ENCODE measurements at places on chromosomes 13 and 19.

DNA sequence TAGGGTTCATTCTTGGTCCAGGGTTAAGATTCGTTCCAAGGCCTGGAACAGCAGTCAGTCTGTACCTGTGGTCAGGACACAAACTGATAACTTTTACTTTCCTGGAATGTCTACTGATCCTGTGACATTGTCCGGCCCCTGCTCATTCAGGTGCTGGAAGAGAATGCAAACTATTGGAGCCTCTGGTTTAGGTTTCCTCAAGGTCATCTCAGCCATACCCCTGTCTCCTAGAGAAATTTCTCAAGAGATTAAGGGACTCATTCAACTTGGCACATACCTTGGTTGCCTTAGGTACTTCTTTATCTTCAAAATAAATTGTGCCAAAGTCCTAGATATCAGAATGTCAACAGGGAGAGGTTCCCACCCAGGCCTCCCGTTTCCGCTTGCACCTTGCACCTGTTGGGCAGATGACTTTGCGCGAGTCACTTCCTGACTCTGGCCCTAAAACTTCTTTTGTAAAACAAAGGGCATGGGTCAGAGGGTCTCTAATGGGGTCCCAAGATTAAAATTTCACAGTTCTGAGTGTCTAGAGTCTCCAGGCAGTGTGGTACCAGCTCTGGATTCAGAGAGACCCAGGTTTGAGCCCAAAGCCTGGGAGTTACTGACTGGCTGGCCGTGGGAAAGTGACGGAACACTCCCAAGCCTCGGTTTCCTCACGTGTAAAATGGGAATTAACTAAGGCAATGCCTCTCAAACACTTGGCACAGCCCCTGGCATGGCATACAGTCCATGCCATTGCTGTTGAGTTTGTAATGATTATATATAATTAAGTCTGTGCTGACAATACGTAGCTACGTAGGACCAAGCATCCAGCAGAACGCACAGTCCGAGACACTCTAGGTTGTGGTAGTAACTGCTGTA is 25.8 kb upstream of the CYP2S1 start:
- no peak for DNase-seq

GRCh38 chr13:85166891-85167290 is 632.3 kb downstream of the SLITRK6 start:
- no peak for DNase-seq

DNA sequence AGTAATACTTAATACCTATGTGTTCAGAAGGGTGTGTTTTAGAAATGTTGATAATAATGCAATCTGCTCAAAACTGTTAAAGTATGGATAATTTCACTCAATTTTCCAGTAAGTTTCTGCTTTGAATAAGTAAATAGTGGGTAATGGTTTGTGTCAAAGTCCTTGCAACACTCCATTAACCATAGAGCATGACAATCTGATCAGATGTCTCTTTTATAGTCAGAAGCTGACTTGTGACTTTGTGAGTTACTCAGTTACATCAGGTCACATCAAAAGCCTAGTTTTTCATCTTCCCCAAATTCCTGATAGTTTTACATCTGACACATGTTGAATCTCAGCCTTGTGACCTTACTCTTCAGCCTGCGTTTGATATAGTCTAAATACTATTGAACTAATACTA is 338.0 kb downstream of the EFNB2 start:
- DNase-seq, result no peak

- no peak for DNase-seq
Measured at GRCh38 chr19:55956431-55956830, 8.8 kb downstream of the NLRP8 start.

GRCh38 chr19:35216833-35217648 is 11.5 kb downstream of the FAM187B start:
- DNase-seq, result peak; percentile 93

GRCh38 chr13:56735537-56735942 is 405.2 kb upstream of the PRR20A start:
- DNase-seq, result peak; percentile 41

GRCh38 chr13:77168237-77168636 is 141.3 kb upstream of the FBXL3 start:
- DNase-seq, result no peak

- no peak for DNase-seq
Measured at GRCh38 chr13:73873940-73874830, 260.0 kb downstream of the KLF12 start.

DNA sequence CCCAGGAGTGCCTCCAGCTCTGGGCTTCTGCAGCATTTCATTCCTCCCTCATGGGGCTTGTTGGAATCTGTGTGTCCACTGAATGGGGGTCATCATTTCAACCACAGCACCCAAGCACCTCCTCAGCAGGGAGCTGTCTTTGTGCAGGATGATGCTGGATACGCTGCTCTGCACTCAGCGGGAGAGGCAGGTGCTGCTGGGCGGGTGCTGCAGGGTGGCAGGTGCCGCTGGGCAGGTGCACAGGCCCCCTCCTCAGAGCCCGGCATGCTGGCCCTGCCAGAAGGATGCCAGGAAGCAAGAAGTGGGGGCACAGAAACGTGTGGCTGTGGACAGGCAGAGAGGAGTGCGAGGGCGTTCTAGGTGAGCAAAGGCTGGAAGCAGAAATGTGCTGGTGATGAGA is 121.8 kb upstream of the VSTM2B start:
- no peak for DNase-seq

DNA sequence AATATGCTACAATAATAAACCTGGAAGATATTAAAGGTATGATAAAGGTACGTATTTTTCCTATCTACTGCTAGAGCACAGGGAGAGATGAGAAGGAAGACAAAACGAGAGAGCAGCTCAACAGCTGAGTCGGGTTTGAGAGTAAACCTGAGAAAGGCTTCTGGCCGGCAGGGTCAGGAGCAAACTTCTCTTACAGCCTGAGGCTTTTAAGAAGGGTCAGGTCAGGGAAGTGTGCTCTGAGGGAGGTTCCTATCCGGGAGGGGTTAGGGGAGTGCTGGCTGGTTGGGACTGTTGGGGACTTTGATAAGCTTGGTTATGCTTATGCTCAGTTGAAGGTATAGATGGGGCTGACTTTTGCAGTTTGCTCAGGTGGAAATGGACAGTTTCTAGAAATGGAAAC is 77.7 kb upstream of the PRR20A start:
- DNase-seq, result no peak

- no peak for DNase-seq
Measured at GRCh38 chr13:110344320-110344719, 37.2 kb downstream of the COL4A2 start.

DNA sequence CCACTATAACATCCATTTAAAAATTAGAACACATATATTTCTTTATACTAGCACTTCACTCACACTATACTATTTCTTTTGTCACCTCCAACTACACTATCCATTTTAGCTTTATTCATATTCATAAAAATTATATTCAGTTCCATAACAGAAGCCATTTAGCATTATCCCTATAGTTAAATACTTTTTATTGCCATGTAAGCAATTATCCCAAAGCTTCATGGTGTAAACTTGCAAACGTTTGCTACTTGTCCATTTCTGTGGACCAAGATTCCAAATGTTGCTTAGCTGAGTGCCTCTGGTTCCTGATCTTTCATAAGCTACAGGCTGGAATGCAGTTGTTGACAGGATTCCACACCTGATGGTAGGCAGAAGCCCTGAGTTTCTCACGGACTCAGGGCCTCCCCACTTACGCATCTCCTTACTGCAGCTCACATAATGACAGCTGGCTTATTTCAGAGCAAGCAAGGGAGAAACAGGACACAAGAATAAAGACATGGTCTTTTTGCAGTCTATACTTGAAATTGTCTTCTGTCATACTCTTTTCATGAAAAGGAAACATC is 1584.8 kb downstream of the SLITRK5 start:
- DNase-seq, result no peak

GRCh38 chr19:28257396-28257795 is 955.6 kb downstream of the UQCRFS1 start:
- no peak for DNase-seq

DNA sequence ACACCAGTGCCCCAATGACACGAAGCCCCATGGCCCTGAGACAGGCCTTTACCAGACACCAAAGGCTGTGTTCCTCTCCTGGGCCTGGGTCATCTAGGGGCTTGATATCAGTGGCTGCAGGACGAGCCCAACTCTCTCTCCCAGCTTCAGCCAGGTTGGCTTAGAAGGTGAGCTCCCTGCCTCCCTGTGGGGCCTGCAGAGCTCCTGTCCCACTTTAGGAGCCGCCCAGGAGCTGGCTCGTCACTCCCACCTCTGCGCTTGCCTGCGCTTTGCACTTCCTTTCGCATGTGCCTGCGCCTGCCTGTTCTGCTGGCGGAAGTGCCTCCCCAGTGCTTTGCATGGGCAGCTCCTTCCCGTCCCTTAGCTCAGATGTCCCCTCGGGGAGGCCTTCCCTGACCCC is 4.9 kb downstream of the CALM3 start:
- DNase-seq, result no peak

GRCh38 chr13:40598569-40598968 is 67.9 kb downstream of the FOXO1 start:
- DNase-seq, result no peak

DNA sequence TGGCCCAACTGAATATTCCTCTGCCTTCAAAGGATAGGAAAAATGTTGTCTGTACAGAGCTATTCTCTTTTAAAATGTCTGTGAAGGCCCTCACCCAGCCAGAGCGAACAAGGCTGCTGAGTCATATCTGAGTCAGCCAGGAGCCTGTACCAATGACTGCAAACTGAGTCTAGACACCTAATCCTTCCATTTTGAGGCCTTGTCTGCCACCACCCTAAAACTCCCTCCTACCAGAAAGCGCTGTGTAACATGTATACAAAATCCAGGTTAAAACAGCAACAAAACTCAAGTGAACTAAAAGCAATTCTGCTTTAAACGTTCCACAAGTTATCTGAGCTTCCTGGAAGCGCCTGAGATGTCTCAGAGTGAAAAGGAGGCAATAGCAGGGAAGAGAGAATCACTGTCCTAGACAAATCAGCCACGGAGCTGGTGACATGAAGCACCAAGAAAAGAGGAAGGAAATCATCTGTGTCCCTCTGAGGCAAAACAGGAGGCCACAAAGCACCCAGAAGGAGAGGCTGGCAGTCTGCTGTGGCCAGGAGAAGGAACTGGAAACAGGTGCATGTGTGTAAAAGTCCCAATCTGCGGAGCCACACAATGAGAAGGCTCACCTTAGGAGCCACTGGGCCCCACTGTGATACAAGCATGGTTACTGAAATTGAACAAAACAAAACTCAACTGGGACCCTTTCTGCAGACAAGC is 10.2 kb downstream of the DHRS12 start:
- peak; percentile 56 for DNase-seq

- DNase-seq, result no peak
Measured at GRCh38 chr19:13585512-13585911, 79.2 kb upstream of the CACNA1A start.

- no peak for DNase-seq
Measured at GRCh38 chr13:113118261-113119021, 4.2 kb upstream of the F10 start.

GRCh38 chr13:43293008-43293407 is 269.6 kb downstream of the DNAJC15 start:
- DNase-seq, result no peak

GRCh38 chr19:16470911-16471811 is 609 bp downstream of the EPS15L1 start:
- peak; percentile 46 for DNase-seq

DNA sequence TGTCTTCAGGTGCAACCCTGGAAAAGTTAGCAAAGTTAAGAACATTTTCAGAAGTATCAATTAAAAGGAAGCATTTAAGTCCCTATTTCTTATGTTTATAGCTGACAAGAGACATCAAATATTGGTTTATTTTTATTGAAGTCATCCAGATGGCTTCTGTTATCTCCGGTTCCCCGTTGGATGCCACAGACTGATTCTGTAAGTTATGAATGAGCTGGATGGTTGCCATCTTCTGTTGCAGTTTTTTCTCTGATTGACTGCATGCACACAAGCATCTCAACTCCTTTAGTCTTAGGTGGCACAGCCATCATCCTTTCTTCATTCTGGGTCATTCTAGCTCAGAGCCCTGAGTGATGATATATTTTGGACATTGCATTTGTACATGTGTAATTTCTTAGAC is 10.6 kb upstream of the OXGR1 start:
- no peak for DNase-seq

- DNase-seq, result no peak
Measured at GRCh38 chr19:47682939-47683338, 30.3 kb upstream of the EHD2 start.

DNA sequence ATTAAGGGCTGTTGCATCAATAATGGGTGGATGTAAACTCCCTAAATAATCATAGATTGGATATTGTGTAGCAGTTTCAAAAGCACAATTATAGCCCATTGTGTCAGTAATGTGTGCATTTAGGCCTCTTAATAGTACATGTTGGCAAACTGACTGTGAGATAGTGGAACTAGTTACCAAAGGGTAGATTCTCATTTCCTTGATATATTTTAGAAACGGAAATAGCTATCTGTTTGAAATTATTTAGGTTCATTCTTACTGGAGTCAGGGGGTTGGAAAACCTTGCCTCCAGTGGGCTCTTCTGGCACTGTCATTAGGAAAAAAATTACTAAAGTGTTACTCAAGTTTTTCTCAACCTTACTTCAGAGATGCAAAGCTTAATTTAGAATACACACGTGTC is 1074.9 kb downstream of the PCDH17 start:
- DNase-seq, result no peak

- DNase-seq, result no peak
Measured at GRCh38 chr19:49579193-49579592, 1.2 kb downstream of the NOSIP start.

DNA sequence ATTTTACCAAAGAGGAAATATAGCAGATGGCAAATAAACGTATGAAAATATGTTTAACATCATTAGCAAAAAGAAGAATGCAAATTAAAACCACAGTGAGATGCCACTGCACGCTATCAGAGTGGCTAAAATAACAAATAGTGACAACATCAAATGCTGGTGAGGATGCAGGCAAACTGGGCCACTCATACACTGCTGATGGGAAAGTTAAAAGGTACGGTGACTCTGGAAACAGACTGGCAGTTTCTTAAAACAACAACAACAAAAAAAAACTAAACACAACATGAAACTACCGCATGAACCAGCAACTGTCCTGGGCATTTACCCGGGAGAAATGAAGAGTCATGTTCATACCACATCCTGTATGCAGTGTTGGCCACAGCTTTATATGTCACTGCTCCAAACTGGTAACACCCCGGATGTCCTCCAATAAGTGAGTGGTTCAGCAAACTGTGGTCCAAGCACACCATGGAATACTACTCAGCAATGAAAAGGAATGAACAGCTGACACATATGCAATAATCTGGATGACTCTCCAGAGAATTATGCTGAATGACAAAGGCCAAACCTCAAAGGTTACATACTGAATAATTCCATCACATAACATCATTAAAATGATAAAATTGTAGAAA is 22.3 kb downstream of the EPS15L1 start:
- DNase-seq, result no peak

- DNase-seq, result no peak
Measured at GRCh38 chr19:16896146-16897028, 7.6 kb downstream of the F2RL3 start.

Measured in RPMI8226 (cell line).